Activated T-helper 17 cell treated with anti-CD3 and anti-CD28 coated beads, Interleukin-2, amount 50 U/mL, for 72 hours (primary cell): ENCODE measurements at places on chromosomes 6 and 20.

DNA sequence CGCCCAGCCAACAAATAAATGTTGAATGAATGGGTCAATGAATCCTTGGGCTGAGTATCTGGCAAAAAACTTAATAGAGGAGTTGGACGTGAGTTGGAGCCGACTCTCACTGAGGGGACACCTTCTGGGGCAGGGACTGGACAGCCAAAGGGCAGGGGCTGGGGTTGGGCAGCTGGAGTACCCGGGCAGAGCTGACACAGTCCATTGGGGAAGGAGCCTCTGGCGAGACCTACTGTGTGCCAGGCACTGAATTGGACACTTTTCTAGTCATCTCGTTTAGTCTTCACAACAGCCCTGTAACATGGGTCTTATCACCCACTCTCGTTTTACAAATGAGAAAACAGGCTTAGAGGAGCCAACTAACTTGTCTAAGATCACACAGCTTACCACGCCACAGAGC lies 4.7 kb upstream of the MAPK13 start:
- ATAC-seq, result no peak

DNA sequence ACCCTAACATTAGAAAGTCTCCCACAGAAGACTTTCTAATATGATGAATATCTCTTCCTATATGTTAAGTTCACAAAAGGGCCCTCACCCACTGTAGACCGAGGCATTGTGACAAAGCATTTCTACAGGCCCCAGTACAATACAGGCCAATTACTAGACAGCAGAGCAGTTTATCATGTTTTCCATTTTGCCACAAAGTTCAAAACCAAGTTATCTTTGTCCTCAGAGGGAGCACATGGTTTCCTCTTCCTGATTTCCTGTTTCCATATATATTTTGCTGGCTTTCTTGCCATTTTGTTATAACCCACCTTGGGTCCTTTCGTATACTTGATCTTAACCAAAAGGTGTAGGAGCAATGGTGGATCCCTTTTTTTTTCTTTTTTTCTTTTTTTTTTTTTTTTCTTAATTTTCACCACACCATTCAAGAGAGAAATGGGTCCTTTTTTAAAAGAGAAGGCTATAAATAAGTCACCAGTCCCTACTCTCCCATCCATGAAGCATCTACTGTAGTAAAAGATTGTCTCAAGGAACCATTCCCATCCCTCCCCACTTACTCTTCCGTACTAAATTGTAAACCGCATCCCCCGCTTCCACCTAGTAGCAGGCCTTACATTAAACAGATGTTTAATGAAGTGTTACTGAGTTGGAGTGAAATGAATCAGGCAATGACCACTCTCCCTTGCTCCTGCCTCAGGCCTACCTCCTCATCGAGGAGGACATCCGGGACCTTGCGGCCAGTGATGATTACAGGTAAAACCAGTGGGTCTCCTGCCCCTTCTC lies 2.1 kb upstream of the UBE2C start:
- no peak for ATAC-seq

DNA sequence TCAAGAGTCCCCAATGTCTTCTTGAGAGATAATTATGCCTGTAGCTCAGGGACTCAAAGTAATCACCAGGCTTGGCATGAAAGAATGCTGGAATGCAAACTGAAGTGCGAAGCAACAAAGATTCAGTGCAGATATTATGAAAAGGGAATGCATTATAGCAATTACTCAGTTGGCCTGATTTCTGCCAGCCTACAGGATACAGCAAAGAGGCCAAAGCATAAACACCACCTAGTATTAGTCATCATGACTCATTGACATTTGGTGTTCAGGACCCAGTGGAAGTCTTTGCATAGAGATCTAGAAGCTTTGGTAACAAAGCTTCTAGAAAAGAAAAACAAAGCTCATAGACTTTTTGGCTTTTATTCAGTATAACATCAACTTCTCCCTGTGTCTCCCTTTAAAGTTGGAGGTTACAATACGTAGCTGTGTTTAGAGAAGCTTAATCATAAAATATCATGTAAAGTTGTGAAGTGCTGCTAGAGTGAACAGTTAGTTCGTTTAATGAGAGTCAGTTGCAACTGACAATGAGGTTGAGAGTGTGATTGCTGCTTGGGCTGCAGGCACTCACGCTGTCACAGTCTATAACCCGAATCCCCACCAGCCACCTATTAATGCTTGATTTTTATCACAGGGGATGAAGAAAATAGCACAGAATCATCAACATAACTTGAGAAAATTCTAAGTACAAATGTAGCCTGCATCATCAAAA lies 932.7 kb downstream of the TFAP2A start:
- ATAC-seq, result no peak

DNA sequence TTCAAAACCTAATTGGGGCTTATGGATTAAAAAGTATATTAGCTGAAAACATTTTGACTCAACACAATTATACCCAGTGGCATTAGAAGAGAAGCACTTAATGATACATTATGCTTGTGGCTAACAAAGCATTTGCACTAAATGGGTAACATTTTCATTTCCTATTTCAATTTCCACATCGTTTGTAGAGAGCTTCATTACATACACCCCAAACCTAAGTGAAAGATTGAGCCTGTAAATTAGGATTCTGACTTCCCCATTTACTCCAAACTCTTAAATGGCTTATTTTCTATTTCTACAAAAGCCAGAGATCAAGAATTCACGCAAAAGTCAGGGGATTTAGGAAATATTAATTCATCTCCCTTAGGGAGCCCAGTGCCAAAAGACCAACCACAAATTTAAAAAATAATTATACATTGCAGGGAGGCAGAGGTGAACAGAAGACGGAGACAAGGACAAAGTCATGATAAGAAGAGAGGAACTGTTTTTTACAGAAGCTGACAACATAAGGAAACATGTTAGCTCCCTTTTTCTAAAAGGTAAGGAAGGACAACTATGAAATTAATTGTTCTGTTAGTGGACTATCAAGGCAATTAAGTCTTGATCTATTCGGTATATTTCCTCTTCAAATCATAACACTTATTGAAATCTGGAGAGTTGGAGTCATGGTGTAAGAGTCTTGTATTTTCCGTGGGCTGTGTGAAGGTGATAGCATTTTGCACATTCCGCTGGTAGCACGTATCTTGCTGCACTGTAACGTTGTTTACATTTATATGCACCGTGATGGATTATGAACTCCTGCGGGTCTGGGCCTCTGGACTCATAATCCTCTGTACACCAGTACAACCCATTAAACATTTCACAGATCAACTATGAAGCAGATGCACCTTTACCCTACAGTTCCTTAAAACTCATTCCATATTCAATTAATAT lies 24.8 kb upstream of the EZR start:
- no peak for ATAC-seq

GRCh38 chr6:1561355-1561754 lies 48.4 kb upstream of the FOXC1 start:
- ATAC-seq, result no peak

DNA sequence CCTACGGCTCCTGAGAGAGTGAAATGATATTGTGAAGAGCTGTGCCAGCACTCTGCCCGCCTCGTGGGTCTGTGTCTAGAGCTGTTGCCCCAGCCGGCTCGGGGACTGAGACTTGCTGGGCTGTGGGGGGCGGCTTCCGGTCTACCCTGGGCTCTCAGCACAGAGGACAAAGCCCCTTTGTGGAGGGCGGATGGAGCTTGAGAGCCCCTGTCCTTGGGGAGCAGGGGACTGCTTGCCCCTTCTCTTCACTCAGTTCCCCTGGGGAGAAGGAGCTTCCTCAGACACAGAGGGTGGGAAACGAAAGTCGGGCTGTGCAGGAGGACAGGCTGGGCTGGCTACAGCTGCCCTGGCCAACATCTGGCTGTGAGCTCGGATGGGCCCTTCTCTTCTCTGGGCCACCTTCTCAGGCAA lies 11.0 kb downstream of the SRC start:
- ATAC-seq, result no peak

DNA sequence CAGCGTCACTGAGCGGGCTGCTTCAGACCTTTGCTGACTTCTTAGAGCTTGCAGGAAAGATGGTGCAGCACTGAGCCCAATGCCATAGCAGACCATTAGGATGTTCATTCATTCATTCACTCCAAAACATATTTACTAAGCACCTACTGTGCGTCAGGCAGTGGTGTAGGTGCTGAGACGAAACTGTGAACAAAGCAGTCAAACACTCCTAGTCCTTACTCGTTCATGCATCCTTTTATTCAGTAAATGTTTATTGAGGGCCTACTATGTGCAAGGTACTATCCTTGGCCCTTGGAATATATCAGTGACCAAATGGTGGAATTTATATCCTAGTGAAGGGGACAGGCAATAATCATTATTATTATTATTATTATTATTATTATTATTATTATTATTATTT lies 76.6 kb downstream of the TOX2 start:
- no peak for ATAC-seq

DNA sequence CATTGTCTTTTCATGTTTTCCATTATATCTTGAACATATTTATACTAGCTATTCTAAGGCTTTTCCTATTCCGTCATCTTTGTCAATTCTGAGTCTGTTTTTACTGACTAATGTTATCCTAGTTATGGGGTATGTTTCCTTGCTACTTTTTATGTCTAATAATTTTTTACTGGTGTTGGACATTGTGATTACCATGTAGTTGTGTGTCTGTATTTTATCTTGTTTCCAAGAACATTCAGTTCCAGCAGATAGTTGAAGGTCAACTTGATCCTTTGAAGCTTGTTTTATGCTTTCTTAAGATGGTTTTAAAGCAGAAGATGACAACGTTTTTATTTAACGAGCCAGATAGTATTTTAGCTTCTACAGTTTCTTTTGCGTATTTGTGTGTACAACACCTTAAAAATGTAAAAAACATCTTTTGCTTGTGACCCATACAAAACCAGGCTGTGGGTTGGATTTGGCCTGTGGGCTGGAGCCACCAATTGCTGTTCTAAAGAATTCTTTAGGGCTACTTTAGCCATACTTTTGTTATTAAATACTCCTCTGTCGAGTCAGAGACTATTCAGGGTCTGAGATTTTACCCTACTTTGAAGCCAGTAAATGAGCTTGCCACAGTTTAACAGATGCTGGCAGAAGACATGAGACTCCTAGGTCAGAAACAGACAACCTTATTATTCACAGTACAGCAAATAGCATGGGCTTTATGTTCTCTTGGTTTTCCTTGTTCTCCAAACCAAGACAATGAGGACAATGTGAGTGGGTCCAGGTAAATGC lies 38.7 kb upstream of the REV3L start:
- no peak for ATAC-seq

DNA sequence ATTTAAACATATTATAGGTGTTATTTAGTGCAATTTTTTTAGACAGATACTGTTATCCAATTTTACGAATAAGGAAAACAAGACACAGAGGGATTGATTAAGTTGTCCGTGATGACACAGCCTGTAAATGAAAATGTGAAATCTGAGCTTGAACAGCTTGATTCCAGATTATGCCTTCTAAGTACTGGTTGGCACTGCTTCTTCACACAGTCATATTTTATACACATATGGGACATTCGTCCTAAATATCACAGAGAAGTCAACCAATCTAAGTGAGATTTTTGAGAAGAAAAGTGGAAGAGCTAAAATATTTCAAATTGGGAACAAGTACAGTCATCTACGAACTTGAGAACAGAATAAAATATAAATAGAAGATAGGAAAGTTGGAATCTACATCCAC lies 756.3 kb downstream of the BCKDHB start:
- ATAC-seq, result no peak

GRCh38 chr20:37789408-37789807 lies 95.6 kb downstream of the CTNNBL1 start:
- ATAC-seq, result no peak

DNA sequence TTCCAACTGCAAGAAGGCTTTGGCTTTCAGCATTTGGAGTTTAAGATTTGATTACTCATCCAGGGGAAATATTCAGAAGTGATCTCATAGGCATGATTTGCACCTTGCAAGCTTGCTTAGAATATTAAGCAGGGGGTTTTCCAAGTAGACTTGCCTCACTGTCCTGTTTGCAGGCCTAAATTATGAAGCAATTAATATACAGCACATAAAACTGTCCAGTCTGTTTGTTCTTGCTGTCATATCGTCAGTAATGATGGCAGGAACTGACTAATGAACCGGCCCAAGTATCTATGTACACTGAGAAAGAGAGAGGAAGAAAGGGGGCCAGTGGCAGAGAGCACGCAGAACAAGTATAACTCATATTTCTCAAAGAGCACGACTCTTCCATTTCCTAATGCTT lies 212.5 kb upstream of the SUPT3H start:
- peak; percentile 50 for ATAC-seq

DNA sequence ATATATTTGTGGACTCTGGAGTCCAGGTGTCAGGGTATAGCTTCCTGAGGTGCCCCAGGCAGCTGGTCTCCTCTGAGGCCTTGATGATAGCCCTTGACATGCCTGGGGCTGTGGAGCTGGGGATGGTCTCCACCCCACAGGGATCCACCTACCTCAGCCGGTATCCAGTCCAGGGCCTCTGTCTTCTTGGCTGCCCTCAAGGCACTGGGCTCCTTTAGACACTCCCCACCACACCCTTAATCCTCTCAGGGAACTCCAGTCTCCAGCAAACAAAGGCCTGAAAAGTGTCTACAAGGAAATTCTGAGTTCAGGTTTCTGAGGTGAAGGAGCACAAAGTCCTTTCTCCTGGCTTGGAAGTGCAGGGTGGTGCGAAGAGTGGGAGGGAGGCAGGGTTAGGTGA lies 44.6 kb upstream of the DDR1 start:
- no peak for ATAC-seq

GRCh38 chr6:93196406-93196970 lies 222.9 kb downstream of the EPHA7 start:
- no peak for ATAC-seq

GRCh38 chr6:168136001-168136400 lies 57.0 kb upstream of the FRMD1 start:
- peak; percentile 44 for ATAC-seq

GRCh38 chr20:58909585-58909984 lies 57.1 kb downstream of the GNAS start:
- no peak for ATAC-seq

- ATAC-seq, result no peak
These were observed 150.8 kb downstream of the EDN1 start for GRCh38 chr6:12440981-12441380.

DNA sequence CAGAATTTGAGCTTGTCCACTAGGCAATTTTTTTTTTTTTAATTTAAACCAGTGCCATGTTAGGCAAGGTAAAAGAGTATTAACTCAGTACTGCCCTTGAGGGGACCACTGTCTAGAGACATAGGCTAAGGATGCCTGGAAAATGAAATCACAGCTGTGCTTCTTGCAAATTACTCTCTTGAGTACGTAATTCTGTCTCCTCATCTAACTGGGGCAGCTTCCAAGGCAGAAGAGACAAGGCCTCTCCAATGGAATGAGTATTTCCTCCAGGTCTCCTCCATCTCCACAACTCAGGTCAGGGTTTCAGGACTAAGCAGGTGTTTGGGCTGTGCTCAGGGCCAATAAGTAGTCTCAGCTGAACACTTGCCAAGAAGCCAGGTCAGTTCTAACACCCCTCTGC lies 33.8 kb upstream of the MRPS10 start:
- no peak for ATAC-seq
